ENCODE measurements at places on chromosomes 6 and 20.

DNA sequence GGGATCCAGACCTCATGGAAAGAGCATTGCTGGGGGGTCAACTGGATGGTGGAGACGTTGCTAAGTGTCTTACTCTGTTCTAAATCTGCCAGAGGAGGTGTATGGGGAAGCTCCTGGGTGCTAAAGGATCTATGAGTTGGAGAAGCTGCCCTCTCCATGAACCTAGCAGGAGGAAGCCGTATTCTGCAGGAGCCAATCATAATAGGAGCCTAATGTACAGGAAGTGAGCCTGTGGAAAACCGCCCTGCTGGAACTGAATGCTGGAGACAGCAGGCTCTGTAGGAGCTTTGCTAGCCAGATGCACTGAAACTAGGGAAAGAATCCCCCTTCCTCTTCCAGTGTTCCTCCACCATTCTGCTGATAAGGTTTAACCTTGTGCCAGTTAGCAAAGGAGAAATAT is 10.9 kb downstream of the CASP8AP2 start:
- no peak for DNase-seq

- no peak for DNase-seq
Observed at GRCh38 chr6:14361297-14361696, 243.7 kb downstream of the CD83 start.

DNA sequence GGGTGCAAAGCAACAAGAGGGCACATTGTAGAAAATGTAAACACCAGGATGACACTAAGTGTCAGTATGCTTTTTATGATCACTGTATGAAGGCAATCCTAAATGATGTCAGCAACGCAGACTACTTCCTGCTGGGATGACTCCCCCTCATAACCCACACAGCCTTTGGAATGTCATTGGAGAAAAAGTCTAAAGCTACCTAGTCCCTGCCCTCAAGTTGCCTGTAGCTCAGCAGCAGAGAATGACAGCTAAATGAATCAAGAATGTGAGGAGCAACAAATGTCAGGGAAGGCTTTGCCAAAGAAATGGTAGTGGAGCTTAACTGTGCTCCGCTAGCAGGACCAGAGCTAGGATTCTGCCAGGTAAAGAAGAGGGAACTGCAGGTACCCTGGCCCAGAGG is 555.6 kb downstream of the CD83 start:
- DNase-seq = no peak

GRCh38 chr6:47047097-47047478 is 5.0 kb upstream of the ADGRF1 start:
- DNase-seq = no peak

DNA sequence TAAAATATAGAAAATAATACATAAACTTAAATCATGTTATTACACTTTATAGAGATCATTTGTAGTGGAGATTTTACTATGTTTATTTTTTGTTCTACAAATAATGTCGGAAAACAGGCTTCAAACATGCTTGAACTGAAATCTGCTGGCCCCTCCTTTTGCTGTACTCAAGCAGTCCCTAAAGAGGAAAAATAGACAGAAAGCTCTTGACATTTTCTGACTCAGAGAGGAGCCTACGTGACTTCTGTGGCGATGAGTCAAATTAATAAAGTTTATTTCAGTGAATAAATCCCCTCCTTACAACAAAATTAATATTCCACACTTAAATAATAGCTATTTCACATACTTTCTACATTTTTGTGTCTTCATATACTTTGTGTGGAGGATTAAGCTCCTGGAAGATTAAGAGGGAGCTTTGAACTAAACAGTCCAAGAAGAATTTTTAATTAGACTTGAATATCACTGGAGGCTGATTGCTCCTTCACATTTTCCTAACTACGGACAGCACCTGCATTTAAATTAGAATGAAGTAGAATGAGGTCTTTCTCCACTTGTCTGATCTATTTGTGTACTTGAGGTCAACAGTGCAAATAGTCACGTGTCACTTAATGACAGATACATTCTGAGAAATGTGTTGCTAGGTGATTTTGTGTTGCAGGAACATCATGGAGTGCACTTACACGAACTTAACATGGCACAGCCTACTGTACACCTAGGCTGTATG is 1.7 kb upstream of the TREM1 start:
- DNase-seq = no peak

- no peak for DNase-seq
Observed at GRCh38 chr6:111718326-111718725, 112.6 kb upstream of the TRAF3IP2 start.

DNA sequence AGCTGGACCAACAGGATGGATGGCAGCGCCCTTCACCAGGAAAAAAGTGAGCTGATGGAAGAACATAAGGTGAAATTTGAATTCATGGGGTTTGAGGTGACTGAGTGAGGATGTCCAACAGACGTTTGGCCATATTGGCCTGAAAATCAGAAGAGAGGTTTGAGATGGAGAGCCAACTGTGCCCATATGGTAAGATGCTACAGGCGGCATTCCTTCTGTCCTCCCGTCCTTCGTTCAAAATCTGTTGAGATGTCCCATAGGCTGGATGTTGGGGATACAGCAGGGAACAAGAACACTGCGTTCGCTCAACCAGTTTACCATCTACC is 468 bp upstream of the CMTR1 start:
- DNase-seq = no peak

- DNase-seq = no peak
Observed at GRCh38 chr6:111944541-111944940, 71.3 kb upstream of the FYN start.

GRCh38 chr6:18327626-18328025 is 59.5 kb upstream of the RNF144B start:
- no peak for DNase-seq

- DNase-seq = no peak
Observed at GRCh38 chr6:22622351-22622750, 53.0 kb downstream of the HDGFL1 start.

GRCh38 chr6:104402572-104402971 is 457.1 kb downstream of the HACE1 start:
- no peak for DNase-seq

- DNase-seq = no peak
Observed at GRCh38 chr6:29071831-29072723, 15.0 kb downstream of the OR2B3 start.

GRCh38 chr6:43742931-43743632 is 26.9 kb upstream of the VEGFA start:
- DNase-seq = no peak

GRCh38 chr6:43843097-43843645 is 73.2 kb downstream of the VEGFA start:
- DNase-seq = no peak

DNA sequence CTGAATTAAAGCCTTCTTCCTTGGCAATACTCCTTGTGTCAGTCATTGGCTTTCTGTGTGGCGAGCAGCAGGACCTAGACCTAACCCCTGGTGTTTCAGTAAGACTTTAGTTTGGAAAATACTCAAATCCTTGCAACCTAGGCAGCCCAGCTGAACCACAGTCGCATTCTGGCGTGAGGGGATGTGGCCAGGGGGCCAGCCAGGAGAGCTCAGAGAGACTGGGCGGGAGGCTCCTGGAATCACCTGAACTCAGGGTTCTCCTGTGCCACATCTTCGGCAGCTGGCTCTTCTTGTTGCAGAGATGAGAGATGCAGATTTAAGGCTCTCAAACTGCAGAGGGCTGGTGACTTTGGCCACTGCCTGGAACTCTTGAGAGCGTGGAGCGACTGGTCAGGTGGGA is 102.7 kb downstream of the SYNDIG1 start:
- DNase-seq = no peak

DNA sequence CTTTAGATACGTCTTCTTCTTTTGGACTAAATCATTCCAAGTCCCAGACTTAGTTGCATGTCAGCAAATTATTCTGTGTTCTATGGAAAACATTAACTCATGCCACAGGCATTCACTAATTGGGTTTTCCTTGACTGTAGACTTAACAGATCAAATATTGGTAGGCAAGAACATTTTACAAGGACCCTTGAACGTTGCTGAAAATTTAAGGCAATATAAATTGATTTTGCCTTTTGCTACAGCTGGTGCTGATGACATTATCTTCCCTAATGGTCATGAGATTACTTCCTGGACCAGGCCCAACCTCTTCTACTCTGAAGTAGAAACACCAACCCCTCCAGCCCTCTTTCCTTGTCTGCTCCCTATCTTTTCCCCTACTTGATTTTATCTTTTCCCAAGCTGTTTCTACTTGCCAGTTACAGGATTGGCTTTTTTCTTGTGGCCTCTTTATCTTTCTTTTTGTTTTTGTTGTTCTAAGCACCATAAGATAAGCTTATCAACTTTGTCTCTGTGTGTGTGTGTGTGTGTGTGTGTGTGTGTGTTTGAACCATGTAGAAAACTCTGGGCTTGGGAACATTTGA is 514.0 kb upstream of the SOX4 start:
- DNase-seq = no peak

GRCh38 chr6:97049253-97050011 is 124.9 kb downstream of the KLHL32 start:
- no peak for DNase-seq

DNA sequence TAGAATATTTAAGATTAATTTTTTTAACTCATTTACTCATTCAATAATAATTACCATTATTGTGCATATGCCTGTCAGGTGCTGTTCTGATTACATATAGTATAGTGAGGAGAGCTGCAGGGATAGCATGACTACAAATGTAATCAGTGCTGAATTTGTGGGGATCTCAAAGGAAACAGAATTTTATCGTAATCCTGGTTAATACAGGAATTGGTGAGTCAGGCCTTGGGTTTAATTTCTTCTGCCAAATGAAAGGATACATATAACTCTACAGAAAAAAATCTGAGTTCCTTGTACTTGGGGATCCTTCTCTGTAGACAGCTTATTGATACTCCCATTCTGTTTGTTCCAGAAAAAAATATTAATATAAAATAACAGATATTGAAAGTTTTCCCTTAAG is 297.2 kb downstream of the GJA1 start:
- no peak for DNase-seq

GRCh38 chr6:136307351-136307750 is 17.7 kb upstream of the BCLAF1 start:
- no peak for DNase-seq

DNA sequence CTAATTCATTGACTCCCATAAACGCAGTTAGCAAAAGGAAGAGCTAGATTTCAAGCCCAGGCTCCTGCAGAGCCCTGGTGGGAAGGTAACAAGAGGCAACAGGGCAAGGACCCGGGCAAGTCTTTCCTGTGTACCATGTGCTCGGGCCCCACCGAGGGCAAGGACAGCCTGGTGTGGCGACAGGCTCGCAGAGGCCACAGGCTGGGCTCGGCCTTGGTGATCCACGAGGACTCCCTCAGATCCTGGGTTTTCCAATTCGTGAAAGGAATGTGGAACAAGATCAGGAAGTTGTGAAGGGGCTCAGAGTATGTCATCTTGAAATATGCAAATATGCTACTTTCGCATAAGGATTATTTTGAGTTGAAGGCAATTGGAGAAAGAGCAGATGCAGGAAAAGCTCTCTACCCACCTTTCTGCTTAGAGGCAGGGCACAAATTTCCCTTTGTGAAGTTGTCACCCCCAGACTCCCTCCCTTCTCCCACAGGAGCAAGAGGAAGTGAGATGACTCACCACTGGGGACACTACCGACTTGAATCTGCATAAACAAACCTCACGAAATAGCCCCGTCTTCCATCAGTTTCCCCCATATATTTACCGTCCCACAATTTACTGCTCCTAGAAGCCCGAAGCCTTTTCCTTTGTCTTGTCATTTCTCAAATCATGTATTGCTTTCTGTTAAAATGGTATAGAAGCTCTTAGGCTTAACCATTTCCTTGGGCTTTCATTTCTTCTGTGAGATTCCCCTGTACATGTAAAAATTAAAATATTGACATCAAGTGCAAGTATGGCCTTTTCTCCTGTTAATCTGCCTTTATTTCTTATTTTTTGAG is 79.0 kb downstream of the PSMG4 start:
- no peak for DNase-seq

DNA sequence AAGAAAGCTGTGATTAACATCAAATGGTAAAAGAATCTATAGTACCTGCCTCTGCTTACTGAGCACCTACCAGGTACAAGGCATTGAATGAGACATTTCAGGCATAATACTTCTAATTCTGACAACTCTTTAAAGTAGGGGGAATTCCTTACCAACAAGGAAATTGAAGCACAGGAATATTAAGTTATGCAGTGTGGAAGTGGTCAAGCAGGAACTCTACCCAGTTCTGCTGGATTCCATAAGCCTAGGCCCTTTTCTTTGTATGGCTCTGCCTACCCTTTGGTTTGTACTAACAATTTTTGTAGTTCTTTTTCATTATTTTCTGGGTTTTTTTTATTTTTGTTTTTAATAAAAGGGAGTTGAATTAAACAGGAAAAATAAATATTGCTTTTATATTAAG is 114.5 kb downstream of the MAP3K5 start:
- DNase-seq = no peak

DNA sequence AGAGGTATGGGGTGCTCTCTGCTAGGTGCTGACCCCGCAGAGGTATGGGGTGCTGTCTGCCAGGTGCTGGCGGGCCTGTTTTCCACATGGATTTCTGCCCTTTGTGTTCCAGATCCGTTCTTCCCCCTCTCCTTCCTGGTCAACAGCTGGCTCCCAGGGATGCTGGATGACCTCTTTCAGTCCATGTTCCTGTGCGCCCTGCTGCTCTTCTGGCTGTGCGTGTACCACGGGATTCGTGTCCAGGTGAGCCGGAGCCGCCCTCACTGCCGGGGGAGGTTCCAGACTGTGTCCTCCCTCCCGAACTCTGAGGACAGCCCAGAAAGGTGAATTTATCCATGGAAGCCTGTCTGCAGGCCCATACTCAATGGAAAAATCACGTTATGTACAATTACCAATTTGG is 36.3 kb downstream of the DYNLT1 start:
- no peak for DNase-seq

- no peak for DNase-seq
Observed at GRCh38 chr6:84447651-84448050, 220.2 kb upstream of the CEP162 start.

DNA sequence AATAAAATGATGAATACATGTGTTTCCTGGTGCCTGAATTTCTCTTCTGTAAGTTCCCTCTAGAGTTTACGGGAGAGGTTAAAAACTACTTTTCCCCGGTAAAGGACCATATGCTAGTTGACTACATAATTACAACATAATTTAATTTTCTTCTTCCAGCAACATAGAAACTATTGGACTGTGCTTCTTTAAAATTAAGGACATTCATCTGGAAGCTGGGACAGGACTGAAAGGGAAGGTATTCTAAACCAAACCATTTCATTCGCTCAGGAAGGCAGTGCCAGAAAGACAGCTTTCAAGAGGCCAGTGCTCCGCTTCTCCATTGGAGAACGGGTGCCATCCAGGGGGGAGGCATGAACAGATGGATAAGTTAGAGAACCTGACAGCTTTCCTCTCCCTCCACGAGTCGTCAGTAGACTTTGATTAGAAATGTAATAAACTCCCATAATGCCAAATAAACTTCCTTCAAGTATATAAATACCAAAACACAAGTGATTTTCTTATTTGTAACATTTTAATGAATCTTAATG is 458.0 kb upstream of the SOX4 start:
- DNase-seq = no peak

- DNase-seq = no peak
Observed at GRCh38 chr6:107560657-107561056, 70.7 kb downstream of the SOBP start.
